Substantia nigra (tissue), 51 donors: ENCODE measurements at places on chromosomes 1 and 21.

DNA sequence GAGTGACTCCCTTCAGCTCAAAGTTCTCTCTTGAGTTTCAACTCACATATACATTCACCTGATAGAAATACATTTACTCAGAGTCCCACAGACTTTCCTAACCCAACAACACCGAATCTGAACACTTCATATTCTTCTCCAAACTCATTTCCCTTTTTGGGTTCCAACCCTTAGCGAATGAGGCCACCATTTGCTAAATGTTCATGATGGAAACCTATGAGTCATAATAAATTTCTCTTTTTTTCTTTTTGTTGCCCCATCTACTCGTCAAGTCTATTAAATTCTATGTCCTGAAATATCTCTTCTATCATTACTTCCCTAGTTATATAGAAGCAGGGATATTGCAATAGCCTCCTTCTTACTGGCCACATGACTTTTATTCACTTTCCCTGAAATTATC lies 100.1 kb downstream of the HLX start:
- no peak for DNase-seq

DNA sequence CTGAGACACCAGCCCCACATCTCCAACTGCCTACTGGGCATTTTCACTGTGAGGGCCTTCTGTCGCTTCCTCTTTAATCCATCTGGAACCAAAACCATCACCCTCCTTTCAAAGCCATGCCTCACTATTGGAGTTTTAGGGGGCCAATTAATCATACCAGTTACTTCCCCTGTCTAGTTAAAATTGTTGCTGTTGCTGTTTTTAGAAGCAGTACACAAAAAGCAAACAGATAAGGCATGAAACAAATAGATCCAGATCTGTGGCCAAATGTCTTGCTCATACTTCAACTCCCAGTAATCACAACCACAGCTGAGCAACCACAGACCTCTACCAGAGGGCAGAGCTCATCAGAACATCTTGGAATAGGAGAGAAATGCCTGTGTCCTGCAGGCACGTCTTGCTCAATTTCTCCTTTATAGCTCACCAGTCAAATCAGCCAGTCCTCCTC lies 133.8 kb upstream of the C1orf105 start:
- DNase-seq: no peak

DNA sequence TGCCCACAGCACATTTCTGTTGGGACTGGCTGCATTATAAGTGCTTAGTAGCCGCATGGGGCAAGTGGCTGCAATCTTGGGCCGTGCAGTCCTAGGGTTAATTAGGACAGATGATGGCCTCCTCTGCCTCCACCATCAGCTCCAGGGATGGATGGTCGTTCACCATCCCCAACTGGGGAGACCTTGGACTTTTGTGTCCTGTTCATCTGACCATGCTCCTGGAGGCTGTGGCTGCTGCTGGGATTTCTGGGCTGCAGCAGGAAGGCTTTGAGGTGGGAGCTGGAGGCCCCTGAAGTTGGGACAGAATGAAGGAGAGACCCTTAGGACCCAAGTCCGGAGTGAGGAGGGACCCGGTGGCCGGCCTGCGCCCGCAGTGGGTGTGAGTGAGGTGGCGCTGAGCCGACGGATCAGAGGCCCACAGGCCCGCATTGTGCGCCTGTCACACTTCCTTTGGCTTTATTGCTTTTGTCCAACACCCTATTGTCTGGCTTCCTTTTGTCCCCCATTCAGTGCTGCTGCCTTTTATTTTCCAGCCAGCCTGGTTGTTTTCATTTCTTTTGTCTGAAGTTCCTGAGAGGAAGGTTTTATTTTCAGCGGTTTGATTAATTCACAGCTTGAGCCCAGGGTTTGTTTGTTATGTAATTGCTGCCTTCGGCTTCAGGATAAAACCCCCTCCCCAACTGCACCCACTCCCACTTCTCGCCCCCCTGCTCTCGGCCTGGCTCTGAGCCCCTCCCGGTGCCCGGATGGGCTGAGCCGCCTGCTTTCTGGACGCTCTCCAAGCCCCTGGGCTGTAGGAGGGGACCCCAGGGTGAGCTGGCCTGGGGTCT lies 35.6 kb downstream of the SOX13 start:
- DNase-seq: no peak

DNA sequence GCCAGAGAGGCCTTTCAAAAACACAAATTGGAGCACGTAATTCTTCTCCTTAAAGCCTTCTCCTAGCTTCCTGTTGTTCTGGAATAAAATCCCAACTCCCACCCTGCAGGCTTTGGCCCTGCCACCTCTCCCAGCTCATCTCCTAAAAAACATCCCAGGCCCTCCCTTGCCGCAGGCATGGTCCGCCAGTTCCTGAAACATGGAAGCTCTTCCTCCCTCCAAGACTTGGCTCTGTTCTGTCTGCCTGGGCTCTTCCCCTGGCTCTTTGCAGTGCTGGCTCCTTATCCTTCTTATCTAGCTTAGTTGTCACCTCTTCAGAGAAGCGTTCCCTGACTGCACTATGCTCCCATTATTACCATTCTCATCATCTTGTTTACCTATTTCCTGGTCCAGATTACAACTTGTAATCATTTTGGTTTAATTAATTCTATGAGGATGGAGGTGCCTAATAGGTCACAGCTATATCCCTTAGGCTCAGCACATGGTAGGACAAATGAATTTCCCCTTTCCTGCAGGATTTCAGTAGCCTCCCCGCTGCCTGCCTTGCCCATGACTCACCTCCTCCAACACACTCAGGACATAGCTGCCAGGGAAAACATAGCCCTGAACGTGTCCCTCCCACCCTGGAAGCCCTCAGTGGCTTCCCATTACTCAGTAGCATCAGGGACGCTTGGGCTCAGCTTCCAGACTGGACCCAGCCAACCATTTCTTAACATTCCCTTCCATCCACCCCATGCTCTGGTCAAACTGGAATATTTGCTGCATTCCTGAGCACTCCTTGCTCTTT lies 15.7 kb upstream of the IGSF21 start:
- no peak for DNase-seq

DNA sequence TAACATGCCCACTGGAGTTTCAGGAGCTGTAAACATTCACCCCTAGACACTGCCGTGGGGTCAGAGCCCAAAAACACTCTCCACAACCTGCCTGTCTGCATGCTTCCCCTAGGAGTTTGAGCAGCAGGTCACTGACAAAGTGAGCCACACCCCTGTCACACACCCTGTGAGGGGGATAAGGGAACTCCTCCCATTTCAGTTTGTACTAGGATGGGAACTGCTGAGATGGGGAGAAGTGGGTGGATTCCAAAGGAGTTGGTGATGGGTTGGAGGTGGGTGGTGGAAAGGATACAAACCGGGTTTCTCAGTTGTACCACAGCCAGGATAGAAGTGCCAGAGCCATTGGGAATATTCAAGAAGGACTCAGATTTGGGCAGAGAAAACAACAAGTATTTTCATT lies 140.2 kb downstream of the MIS18A start:
- DNase-seq: no peak

DNA sequence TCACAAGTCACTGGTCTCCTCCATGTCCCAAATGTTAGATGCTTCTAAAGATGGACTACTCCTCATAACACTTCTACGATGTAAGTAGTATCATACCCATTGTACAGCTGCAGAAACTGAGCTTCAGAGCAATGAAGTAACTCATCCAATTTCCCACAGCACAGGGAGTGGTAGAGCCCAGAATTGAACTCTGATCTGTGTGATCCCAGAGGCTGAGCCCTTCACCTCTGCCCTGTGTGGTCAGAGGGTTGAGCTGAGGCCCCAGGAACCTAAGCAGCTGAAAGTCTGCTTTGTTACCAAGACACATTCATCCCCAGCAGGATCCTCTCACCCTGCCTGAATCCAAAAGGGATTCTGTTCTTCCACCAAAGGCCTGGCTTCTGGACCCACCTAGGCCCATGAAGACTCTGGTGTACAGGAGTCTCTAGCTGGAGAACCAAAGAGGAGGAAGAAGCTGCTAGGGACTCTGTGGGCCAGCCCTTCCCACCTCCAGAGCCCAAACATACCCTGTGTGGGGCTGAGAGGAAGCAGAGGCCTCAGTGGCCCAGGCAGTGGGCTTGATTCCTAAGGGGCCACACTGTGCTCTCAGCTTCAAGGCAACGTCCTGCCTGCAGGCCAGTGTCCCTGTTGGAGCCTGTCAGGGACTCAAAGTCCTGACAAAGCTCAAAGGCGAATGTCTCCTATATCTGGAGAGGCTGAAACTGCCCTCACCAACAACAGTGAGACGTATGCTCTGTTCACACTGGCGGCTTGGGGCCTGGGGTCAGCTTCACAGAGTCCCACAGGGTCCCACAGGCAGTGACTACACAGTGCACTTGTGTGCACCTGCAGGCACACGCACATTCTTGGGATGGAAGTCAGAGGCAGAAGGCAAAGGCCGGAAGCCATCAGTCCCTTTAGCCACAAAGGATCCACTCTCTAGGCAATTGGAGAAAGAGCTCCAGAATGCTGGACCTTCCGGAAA lies 40.4 kb upstream of the SLC30A1 start:
- DNase-seq: no peak

DNA sequence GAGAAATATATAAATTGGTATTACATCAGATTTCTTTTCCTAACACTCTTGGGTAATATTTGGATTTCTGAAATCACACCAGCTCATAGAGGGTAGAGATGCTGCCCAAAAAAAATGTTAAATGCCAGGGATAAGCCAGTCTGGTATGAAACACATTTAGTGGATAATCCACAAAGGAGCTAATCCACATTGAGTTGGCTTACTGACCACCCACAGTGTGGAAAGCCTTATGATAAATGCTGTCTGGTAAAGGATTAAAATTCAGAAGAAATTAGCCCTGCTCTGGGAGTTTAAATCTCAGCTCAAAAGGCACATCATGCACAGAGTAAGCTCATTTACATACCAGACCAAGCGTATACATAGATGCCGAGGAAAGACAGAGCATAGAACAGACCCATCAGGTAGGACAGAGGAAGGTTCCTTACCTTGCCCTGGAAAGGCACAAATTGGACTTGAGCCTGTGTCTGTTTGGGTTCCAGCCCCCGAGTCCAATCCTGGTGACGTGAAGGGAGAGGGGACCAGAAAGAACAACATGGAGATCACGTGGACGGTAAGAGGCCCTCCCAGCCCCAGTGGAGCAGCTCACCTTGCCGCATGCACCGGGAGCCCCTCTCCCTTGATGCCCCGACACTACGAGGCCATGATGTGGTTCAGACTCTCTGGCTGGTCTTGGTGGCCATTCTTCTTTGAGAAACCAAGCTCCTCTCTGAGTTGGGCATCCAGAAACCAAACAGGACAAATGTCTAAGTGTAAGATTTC lies 62.9 kb upstream of the CNTN2 start:
- DNase-seq: no peak

GRCh38 chr1:247110627-247111258 lies 6.6 kb upstream of the ZNF669 start:
- DNase-seq: no peak

DNA sequence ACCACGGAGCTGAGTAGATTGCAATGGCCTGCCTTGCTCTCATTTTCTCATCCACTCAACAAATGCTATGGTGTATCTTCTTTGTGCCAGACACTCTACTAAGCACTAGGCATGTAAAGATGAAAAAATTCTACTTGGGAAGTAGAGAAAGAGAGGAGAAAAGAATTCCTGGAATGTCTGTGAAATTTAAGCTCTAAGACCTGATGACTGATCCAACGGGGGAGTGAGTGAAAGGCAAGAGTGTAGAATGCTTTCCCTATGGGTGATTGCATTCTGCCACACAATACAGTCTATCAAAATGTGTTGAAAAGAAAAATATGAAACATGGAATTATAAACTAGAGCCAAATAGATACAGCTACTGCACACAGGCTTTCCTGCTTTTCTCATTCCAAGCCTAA lies 82.3 kb downstream of the CYYR1 start:
- no peak for DNase-seq

DNA sequence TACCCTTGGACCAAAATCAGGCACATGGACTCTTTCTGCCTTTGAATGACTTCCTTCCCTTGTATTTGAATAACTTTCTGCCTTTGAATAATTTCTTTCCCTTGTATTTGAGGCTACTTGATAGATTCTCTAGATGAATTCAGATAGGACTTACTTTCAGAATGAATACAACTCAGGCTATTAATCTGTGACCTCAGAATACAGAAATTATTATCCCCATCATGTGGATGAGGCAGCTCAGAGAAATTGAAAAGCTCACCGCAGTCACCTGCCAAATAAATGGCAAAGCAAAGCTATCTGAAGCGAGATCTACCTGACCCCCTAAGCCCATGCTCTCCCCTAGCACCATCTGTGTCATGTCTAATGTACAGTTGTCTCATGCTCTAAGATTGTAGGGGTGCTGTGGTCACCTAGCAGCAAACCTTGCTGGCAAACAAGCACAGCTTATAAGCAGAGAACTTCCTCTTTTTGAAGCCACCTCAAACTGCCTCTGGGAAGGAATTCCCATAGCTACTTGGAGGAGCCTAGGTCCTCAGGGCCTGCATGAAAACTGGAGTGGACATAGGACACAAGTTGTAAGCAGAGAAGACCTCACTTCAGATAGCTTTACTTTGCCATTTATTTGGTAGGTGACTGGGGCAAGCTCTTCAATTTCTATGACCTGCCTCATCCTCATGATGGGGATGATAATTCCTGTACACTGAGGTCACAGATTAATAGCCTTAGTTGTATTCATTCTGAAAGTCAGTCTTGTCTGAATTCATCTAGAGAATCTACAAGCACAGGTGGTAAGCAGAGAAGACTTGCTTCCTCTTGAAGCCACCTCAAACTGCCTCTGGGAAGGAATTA lies 66.1 kb downstream of the FASLG start:
- DNase-seq: no peak

DNA sequence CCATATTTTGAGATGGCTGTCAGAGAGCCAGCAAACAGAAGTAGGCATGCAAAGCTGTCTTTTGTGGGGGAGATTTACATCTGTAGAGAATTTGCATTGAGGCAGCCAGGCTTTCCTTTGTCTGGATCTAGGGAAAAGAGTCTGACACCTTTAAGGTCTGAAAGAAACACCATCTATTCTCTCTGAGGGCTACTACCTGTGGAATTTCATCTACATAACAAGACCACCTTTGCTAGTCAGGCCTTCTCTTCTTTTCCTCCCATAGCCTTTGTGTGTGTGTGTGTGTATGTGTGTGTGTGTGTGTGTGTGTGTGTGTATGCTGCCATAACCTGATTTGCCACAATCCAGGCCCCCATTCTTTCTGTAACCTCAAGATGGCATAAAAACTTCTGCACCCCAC lies 28.4 kb upstream of the DMRTB1 start:
- no peak for DNase-seq
